ENCODE measurements at places on chromosomes 3 and 15. TPM values are rescaled to one million over a fixed set of nuclear protein-coding genes. Genes with fewer than 3 reads are reported as not detected.
A peak's percentile ranks its signal among the peaks of the same experiment; 100 is the strongest.

The EFHB gene
- 22.0 TPM for total RNA-seq

The A4GNT gene
- total RNA-seq, result not detected

The CLDN1 gene
- 5.7 TPM for total RNA-seq

The IQCF5 gene
- total RNA-seq, result 114 TPM

The LTK gene
- 3.7 TPM for total RNA-seq

The LRRC57 gene
- 35.4 TPM for total RNA-seq

The GOLGA8T gene
- total RNA-seq, result 4.1 TPM

The KBTBD8 gene
- total RNA-seq, result 10.0 TPM

The GOLGA8J gene
- 11.5 TPM for total RNA-seq

The BCHE gene
- total RNA-seq, result 2.4 TPM

The ARL13B gene
- 15.4 TPM for total RNA-seq

The CTXND1 gene
- 0.06 TPM for total RNA-seq

DNA sequence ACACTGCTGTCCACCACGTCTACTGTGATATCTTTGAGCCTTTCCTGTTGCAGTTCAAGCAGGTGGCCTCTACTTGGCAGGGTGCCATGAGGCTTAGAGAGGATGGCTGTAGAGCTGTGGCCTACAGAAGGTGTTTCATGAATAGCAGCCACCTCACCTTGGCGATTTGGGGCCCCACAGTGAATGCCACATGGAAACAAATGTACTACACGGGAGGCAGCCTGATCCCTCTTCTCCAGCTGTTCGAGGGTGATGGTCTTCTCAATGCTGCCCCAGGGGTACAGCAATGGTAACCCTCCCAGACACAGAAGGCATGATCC lies 70.7 kb downstream of the FAM43A start:
- no peak overlapping the region for H3K4me3 ChIP-seq
- no peak overlapping the region for H3K27ac ChIP-seq
- H3K27me3 ChIP-seq, result no peaks in the 10 kb centered on the region
- no peaks in the 10 kb centered on the region for H3K36me3 ChIP-seq
- peaks cover 14% of the 10 kb centered on the region for H3K4me1 ChIP-seq

DNA sequence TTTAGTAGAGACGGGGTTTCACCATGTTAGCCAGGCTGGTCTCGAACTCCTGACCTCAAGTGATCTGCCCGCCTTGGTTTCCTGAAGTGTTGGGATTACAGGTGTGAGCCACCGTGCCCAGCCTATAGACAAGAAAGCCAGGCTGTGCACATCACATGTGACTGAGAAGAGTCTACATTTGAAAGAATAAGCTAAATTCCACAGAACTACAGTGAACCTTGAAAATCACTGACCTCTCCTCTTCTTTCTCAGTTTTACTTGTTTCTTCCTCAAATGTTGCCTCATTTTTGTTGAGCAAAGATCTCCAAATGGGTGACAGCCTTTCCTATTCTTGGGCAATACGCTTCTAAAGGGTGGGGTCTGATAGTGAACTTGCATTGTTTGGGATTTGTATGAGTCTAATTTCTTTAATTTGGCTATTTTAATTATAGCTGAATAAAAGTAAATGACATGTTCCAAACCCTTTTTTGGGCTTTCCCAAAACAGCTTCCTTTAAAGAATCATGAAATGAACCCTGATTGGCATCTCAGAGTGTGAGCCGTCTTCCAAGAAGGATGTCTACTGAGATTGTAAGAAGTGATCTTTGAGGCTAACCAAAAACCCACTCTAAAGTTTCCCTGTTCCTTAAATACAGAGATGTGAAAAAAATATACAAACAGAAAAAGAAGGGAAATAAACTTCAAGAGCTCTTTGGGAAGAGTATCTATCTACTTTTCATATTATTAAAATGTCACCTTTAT lies 21.6 kb upstream of the SPTBN5 start:
- H3K4me3 ChIP-seq, result no peak overlapping the region
- H3K27me3 ChIP-seq, result no peaks in the 10 kb centered on the region
- no peaks in the 10 kb centered on the region for H3K36me3 ChIP-seq
- H3K4me1 ChIP-seq, result peaks cover 32% of the 10 kb centered on the region

GRCh38 chr3:142523921-142524566 lies 54.5 kb downstream of the ATR start:
- no peak overlapping the region for H3K4me3 ChIP-seq
- no peak overlapping the region for H3K27ac ChIP-seq
- H3K36me3 ChIP-seq, result no peaks in the 10 kb centered on the region
- no peaks in the 10 kb centered on the region for H3K27me3 ChIP-seq
- H3K4me1 ChIP-seq, result no peaks in the 10 kb centered on the region
- no peak for DNase-seq

DNA sequence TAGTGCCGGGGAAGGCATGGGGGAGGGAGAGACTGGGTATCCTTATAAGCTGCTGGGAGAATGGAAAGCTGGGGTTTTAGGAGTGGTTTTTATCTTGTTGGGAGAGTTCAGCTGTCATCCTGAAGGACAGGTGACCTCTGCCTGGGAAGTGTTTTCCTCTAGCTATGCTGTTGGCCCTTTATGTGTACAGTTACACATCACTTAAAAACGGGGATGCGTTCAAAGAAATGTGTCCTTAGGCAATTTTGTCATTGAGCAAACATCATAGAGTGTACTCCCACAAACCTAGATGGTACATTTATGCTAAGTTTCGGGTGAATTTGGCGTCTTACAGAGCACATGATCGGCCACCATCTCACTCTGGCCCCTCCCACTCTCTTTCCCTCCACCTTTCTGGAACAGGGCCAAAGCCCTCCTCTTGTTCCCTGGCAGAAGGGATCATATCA lies 164.3 kb upstream of the NUDT16 start:
- DNase-seq, result peak; percentile 15
- no peak overlapping the region for H3K4me3 ChIP-seq
- no peak overlapping the region for H3K27ac ChIP-seq
- no peaks in the 10 kb centered on the region for H3K27me3 ChIP-seq
- H3K36me3 ChIP-seq, result no peaks in the 10 kb centered on the region
- H3K4me1 ChIP-seq, result peaks cover 7% of the 10 kb centered on the region

DNA sequence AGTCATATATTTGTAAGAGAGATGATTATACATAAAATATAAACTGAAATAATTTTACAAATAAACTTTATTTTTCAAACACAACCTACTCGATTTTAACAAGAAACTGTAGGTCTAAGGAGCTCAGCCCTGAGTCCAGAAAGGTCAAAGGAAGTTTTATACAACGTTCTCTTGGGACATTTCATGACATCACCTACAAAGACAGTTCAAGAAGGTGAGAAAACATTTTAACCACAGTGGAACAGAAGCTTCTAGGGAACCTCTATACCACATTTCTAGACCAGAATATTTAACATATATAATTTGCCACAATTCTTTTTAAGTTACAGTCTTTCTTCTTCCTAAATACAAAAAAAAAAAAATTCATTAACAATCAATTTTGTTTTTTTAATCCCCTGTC lies 40.1 kb downstream of the CBLB start:
- H3K27ac ChIP-seq, result no peak overlapping the region
- no peaks in the 10 kb centered on the region for H3K27me3 ChIP-seq
- DNase-seq, result no peak

- no peak overlapping the region for H3K4me3 ChIP-seq
- H3K27me3 ChIP-seq, result no peaks in the 10 kb centered on the region
- no peak for DNase-seq
- no peaks in the 10 kb centered on the region for H3K36me3 ChIP-seq
- H3K4me1 ChIP-seq, result no peaks in the 10 kb centered on the region
These were observed 72.2 kb downstream of the SLC7A14 start for GRCh38 chr3:170513642-170514041.

GRCh38 chr3:15892311-15893227 lies 94.8 kb upstream of the ANKRD28 start:
- no peak for DNase-seq
- no peak overlapping the region for H3K4me3 ChIP-seq
- no peaks in the 10 kb centered on the region for H3K36me3 ChIP-seq
- no peaks in the 10 kb centered on the region for H3K27me3 ChIP-seq
- H3K27ac ChIP-seq, result no peak overlapping the region
- no peaks in the 10 kb centered on the region for H3K4me1 ChIP-seq

DNA sequence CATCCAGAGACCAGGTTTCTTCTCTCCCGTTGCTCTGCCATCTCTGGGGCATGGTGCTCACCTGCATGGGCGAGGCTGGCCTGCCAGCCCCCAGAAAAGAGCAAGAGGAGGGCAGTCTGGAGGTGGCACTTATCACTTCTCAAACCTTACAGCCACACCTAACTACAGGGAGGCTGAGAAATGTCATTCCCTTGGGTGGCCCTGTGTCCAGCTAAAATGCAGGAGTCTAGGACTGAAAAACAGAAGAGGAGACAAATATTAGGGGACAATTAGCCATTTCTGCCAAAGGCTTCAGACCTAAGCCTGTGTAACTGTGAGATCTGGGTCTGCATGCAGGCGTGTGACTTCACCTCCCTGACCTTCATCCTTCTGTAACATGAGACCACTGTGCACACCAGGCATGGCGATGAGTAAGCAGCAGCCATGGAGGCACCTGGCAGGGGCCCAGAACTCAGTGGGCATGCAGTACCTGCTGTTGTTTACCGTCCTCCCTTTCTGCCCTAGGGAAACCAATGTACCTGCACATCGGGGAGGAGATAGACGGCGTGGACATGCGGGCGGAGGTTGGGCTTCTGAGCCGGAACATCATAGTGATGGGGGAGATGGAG lies 83.4 kb downstream of the MESD start:
- H3K27ac ChIP-seq, result no peak overlapping the region
- DNase-seq, result no peak
- H3K36me3 ChIP-seq, result no peaks in the 10 kb centered on the region
- H3K4me3 ChIP-seq, result no peak overlapping the region
- H3K4me1 ChIP-seq, result peaks cover 25% of the 10 kb centered on the region

DNA sequence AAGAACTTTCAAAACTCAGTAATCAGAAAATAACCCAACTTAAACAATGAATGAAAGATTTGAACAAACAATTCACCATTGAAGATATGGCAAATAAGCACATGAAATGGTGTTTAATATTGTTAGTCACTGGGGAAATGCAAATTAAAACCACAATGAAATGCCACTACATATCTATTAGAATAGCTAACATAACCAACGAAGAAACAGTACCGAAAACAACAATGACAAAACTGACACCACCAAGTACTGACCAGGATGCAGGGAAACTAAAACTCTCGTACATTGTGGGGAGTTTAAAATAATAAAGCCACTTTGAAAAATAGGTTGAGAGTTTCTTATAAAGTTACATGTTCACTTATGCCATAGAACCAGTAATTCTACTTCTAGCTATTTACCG lies 69.1 kb downstream of the KBTBD8 start:
- H3K36me3 ChIP-seq, result no peaks in the 10 kb centered on the region
- H3K27me3 ChIP-seq, result no peaks in the 10 kb centered on the region
- H3K27ac ChIP-seq, result no peak overlapping the region

DNA sequence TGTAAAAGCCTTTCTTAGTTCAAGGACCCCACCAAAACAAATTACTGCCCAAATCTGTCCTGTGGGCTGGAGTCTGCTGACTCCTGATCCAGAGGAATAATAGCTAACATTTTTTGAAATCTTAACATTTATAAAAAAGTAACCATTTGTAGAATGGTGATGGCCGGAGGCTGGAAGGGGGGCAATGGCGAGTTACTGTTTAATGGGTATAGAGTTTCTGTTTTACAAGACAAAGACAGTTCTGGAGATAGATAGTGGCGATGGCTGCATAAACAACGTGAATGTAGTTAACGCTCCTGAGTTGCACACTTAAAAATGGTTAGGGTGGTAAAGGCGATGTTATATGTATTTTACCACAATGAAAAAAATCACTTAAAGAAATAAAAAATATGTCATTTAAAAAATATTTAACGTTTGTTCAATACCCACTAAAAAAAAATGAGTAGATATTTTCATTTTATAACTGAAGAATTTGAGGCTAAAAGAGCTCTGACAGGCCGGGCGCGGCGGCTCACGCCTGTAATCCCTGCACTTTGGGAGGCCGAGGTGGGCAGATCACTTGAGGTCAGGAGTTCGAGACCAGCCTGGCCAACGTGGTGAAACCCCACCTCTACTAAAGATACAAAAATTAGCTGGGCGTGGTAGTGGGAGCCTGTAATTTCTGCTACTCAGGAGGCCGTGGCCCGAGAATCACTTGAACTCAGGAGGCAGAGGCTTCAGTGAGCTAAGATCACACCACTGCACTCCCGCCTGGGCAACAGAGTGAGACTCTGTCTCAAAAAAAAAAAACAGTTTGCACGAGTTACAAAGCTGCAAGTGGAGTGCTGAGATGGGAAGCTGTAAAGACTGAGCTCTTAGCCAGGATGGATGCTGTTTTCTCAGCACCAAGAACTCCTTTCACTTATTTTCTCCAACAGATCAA lies 37.6 kb downstream of the IGF2BP2 start:
- no peak overlapping the region for H3K4me3 ChIP-seq
- no peaks in the 10 kb centered on the region for H3K27me3 ChIP-seq
- DNase-seq, result no peak
- no peaks in the 10 kb centered on the region for H3K36me3 ChIP-seq

DNA sequence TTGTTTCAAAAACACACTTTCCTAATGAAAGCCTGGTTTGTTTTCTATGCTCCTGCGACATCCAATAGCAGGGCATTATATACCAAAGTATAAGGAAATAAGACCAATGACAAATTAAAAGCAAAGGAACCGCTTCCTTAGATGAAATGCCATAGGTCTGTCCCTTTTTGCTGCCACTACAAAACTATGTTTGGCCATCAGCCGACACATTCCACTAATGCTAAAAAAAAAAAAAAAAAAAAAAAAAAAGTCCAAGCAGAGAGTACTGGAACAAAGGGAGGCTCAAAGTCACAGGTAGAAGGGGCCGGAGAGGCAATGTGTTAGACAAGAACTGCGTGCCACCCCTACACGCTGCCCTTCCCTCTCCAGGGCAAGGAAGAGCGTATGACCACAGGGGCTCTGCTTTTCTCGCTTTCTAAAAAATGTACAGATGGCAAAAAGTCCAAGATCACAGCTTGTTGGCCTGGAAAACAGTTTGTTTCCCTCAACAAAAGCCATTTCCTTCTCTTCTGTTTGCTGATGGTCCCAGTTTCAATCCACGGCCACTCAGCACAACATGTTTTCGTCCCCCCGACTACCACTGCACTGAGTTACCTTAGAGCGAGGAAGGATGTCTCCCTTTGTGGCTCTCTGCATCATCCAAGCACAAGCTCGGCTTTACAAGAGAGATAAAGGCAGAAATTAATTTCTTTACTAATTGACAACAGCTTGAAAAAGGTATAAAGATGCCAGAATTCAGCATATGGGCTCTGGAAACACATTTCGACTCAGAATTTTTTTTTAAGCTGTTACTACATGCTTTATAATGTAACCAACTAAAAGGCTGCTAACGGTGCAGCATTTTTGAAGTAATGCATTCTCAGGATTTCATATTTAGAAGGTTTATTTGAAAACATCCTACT lies 70.8 kb downstream of the ABTB1 start:
- no peaks in the 10 kb centered on the region for H3K36me3 ChIP-seq
- H3K4me1 ChIP-seq, result peaks cover 32% of the 10 kb centered on the region
- no peak overlapping the region for H3K27ac ChIP-seq

- H3K36me3 ChIP-seq, result no peaks in the 10 kb centered on the region
- H3K4me3 ChIP-seq, result no peak overlapping the region
- H3K27ac ChIP-seq, result no peak overlapping the region
These were observed 67.0 kb downstream of the CHCHD4 start for GRCh38 chr3:14057701-14058100.
